ENCODE measurements at places on chromosomes 6 and 20. TPM values are rescaled to one million over a fixed set of nuclear protein-coding genes. Genes with fewer than 3 reads are reported as not detected.

Gene MYLK4
- total RNA-seq = 1.1 TPM

Gene PRDM13
- total RNA-seq = not detected

Gene SLC32A1
- total RNA-seq = not detected

Gene DEFB112
- total RNA-seq = not detected

Gene RCAN2
- 8.8 TPM for total RNA-seq

Gene CDH22
- total RNA-seq = not detected

Gene PABPC1L
- 8.5 TPM for total RNA-seq

Gene ENPP4
- total RNA-seq = 16.2 TPM

Gene NT5E
- total RNA-seq = 26.6 TPM

Gene KCNS1
- not detected for total RNA-seq

Gene MUC21
- not detected for total RNA-seq

Gene SEMG1
- total RNA-seq = not detected

Gene LAMA4
- total RNA-seq = 247 TPM

Gene ATP9A
- 128 TPM for total RNA-seq

Gene TAGAP
- 2.0 TPM for total RNA-seq

Gene BCAS1
- not detected for total RNA-seq

Gene ARG1
- total RNA-seq = not detected

Gene SLC25A27
- 20.7 TPM for total RNA-seq

Gene SLC17A4
- total RNA-seq = not detected

Gene IL17A
- not detected for total RNA-seq

Gene JPH2
- total RNA-seq = 4.1 TPM

Gene FRS3
- 2.1 TPM for total RNA-seq

Gene PLA2G7
- 2.8 TPM for total RNA-seq

Gene TCF21
- total RNA-seq = 0.17 TPM

Gene PPP1R3G
- total RNA-seq = 2.4 TPM

Gene POU3F2
- not detected for total RNA-seq

Gene MUCL3
- total RNA-seq = not detected

Gene CCN5
- total RNA-seq = 153 TPM

Gene SMIM29
- total RNA-seq = 17.3 TPM

Gene CYP21A2
- 0.57 TPM for total RNA-seq

Gene GTSF1L
- not detected for total RNA-seq

Gene HTR1E
- not detected for total RNA-seq

Gene GPR6
- not detected for total RNA-seq

Gene CABLES2
- 1.8 TPM for total RNA-seq

Gene CDSN
- total RNA-seq = not detected

Gene LIN28B
- not detected for total RNA-seq

Gene MAVS
- total RNA-seq = 32.1 TPM

Gene SLC22A16
- total RNA-seq = 2.2 TPM

Gene HLA-DOA
- 4.6 TPM for total RNA-seq

Gene OTOR
- not detected for total RNA-seq

All from subcutaneous adipose tissue (tissue), 4 donors.